GM12892 (cell line): ENCODE measurements at places on chromosomes 16 and 17.
A peak's percentile ranks its signal among the peaks of the same experiment; 100 is the strongest.

- DNase-seq: no peak
Observed at GRCh38 chr16:70529051-70529777, 5.6 kb downstream of the SF3B3 start.

- no peak for DNase-seq
Observed at GRCh38 chr16:12317856-12318537, 341.5 kb downstream of the SNX29 start.

DNA sequence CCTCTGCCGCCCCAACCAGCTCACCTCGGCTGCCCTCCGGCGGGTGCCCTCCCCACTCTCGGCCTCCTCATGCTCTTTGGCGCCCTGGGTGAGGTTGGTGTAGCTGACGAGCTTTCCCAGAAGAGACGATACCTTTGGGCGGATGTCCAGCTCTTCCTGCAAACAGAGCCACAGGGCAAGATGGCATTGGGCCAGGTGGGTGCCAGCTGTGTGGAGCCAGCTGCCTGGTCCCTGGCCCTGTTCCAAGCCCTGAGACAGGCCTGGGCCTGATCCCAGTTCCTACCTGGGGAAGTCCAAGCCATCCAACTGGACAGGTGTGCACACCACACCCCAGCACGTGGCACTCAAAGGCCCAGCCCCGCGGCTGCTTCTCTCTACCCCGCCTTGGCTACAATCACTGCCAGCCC is 6.9 kb downstream of the SLC12A4 start:
- DNase-seq: no peak

DNA sequence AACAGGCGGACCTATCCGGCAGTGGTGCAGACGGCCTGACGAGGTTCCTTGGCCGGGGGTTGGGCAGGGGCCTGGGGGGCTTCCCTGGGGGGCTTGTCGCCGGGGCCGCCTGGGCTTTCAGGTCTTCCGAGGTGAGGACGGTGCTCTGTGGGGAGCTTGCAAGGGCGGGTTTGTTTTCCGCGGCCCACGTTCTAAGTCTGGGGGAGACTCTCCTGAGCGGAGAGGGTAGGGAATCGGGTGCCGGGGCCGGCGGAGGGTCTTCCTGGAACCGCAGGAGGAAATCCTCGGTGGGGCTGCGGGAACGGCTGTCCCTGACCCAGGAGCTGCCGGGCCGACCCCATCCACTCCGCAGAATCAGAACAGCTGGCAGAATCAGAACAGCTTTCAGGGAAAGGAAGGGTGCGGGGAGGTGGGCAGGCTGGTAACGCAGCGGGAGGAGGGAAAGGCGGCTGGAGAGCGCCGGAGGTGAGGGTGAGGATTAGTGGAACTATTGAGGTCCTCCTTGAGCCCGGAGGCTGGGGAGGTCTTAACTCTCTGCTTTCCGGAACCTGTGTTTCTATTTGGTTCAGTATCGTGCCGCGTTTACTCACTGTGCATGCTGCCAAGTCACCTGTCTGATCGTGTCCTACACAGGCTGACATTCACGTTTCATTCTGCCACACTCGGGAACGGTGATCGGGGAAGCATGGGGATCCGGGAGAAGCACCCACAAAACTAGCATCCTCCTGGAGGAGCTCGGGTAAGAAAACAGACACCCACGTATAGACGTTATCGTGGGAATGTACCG is 28.9 kb downstream of the CPSF4L start:
- DNase-seq: peak; percentile 46

GRCh38 chr16:30948667-30949649 is at the start of gene ORAI3:
Gene ORAI3, plus strand, starts transcription at chr16:30949068. Its CDS starts 222 bp downstream, at chr16:30949290.
- DNase-seq: peak; percentile 83

DNA sequence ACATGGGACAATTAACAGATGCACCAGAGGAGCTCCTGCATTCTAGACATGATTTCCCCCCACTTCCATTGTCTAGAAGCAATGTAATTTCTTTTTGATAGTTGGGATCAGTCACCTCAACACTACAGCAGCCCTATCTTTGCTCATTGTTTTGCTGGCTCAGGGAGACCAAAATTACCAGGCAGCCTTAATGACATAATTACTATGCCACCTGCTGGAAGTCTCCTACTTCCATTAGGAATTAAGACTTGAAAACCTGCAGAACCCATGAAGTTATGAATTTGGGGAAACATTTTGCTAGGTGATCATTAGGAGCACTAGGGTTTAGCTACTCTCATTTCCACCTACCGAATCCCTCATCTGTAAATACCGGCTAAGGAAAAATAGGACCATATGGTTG is 312.0 kb upstream of the CA10 start:
- DNase-seq: no peak

DNA sequence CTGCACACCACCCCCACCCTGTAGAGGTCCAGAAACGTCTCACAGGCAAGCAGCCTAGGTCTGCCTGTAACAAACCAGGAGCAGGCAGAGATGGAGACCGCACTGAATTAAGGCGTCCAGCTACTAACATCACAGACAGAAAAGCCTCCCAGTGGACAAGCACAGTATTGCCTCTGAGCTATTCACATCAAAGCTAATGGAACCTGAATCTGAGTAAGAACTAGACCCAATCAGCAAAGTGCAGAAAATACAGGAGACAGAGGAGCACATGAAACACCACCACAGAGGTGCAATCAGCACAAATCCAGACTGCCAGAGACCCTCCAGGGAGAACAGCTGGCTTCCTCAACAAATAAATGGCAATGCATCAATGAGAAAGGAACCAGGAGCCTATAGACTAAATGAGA is 22.2 kb upstream of the PEMT start:
- no peak for DNase-seq

- DNase-seq: no peak
Observed at GRCh38 chr17:10614536-10615155, 42.5 kb downstream of the MYH3 start.

DNA sequence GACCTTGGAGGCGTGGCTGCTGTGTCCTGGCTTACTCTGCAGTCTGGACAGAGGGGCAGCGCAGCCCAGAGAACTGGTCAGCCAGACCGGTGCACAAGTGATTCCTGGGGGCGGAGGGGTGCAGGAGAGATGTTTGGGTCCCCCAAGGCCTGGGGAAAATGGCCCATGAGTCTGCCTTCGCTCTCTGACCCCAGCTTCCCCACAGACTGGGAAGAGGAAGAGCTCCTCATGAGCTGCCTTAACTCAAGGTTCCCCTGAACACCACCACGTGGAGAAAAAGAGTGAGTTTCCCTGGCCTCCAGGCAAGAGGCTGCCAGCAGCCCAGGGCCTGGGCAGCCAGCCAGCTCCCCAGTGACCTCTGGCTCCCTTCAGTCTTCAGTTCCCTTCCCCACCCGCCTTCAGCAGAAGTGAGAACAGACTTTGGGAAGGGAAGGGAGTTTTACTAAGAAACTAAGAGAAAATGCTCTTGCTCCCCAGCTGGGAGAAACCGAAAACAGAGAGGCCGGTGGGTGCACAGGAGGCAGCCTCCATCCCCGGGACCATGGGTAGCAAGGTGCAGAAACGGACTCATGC is 2.0 kb upstream of the C17orf99 start:
- no peak for DNase-seq

DNA sequence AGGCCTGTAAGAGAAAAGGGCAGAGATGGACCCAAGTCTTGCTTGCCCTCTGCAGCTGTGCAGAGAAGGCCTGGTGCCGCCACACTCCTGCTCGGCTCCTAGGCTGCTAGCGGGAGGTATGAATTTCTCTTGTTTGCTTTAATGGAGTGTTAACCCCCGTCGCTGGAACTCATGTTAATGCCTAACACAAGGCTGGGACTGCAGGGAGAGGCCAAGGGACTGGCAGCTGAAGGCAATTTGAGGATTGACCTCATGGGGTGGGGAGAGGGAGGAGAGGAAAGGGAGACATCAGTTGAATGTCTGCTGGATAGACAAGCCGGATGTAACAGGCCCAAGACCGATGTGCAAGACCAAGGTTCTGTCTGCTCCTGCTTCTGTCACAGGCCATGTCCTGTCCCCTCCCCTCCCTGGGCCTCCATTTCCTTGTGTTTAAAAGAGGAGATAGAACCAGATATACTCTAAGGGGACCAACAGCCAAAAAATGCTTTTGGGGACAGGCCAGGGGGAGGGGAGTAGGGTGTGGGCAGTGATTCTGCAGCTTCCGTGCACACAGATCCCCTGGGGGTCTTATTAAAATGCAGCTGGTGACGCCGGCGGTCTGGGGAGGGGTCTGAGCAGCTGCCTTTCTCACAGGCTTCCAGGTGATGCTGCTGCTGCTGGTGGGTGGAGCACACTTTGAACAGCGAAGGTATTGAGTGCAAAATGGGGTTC is 46.7 kb upstream of the TBX2 start:
- no peak for DNase-seq

DNA sequence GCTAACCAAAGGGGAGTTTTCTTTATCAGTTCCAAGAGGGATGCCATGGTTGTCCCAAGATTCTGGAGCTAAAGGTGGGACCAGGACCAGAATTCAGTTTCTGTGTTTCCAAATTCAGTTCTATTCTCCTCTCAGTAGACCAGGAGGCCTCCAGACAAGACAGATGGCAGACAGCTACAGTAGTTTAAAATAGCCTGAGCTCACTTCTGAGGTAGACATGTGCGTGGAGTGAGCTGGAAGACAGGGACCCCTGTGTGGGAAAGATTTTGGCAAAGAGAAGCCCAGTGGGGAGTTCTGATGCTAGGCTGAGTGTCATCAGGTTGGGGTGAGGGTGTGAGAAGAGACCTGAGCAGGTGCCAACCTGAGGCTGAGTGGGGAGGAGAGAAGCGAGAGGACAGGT is 95.4 kb downstream of the PRKCB start:
- no peak for DNase-seq

DNA sequence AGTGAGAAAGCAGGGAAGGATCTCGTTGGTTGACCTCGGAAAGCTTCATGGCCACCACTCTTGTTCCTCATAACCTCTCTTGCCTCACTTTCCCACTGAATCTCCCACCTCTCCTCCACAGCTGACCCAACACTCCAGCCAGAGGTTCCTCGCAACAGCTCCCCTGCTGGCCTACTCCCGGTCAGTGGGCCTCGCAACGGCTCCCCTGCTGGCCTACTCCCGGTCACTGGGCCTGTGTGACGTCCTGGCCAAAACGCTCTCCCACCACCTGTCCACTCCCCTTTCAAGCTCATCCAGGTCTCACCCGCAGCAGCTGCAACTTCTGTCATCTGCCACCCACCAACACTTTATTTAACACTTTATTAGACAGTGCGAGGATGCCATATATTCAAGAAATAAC is 149.1 kb downstream of the VPS53 start:
- DNase-seq: no peak

GRCh38 chr17:10648381-10648780 is 8.7 kb downstream of the MYH3 start:
- DNase-seq: no peak

DNA sequence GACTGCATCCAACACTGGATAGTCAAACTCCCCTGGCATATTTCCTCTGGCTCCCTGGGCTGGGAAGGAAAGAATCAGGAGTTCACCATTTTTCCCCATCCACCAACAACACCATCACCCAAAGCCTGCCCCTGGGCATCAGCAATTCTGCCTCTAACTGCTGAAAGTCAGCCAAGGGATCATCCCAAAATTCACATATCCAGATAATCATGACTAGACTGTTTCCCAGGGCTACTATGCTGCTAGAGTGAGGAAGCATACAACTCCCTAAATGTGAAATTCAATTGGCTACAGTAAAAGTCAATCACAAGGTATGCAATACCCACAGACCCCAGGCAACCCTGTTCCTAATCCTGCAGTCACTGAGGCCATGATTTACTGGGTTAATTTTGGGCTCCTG is 230.6 kb downstream of the C16orf95 start:
- DNase-seq: no peak

GRCh38 chr17:50783193-50783660 is 15.9 kb upstream of the ANKRD40CL start:
- peak; percentile 79 for DNase-seq

DNA sequence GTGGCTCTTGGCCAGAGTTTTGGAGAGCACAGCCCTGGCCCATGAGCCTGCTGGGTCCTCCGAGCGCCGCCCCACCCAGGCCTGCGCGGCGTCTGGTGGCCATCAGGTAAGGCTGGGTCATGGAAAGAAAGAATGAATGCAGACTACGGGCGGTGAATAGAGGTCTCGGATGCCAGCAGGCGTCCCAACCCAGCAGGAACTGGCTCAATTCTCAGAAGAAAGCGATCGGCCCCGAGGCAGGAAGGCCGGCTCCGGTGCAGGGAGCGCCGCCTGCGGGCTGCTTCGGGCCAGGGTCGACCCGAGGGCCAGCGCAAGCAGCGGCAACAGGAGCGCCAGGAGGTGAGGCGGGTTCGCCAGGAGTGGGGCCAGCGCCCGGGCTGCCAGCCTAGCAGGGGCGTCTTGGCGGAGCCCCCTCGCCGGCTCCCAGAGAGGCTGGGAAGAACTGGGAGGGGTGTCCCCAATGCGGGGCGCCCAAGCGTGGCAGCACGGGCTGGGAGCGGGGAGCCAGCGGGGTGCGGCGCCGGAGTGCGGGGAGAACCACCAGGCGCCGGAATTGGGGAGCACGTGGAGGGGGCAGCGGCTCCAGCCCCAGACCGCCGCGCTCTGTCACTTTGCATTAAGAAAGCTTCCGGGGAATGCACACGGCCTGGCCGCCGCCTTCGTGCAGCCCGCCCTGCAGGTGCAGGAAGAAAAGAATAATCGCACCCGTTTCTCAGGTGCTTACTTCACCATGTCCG is 7.1 kb upstream of the TMC5 start:
- DNase-seq: peak; percentile 41

- no peak for DNase-seq
Observed at GRCh38 chr16:2841606-2842339, 11.7 kb downstream of the ZG16B start.

DNA sequence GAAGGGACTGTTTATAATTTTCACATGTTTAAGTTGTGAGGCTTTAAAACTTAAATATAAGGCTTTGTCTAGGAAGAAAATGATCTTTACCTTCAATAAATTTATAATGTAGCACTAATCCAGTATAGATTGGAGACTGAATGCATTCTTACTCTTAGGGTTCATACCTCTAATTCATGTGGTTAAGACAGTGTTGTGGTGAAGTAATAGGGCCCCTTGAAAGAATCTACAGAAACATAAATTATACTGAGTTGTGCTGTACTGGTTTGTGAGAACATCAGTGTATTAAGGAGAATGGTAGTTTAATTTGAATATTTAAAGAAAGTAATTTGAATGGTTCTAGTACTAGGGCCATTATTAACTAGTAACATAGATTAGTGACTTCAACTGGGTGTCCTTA is 13.7 kb downstream of the HAPSTR1 start:
- DNase-seq: no peak

DNA sequence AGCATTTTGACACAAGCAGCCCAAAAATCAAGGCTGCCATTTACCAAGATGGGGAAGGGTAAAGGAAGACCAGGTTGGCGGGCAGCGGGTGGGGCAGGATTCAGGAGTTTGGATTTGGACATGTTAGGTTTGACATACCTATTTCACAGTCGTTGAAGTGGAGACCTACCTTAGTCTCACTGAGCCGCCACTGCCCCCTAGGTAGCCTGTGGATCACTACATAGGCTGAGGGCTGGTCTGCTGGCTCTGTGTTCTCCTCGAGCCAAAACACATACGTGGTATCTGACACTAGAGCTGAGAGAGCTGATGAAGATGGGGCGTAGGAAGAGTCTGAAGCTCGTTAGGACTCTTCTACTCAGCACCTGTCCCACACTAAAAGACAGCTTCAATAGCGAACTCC is 115.1 kb downstream of the HIC1 start:
- no peak for DNase-seq
